ENCODE measurements at places on chromosomes 16 and 17. TPM values are rescaled to one million over a fixed set of nuclear protein-coding genes. Genes with fewer than 3 reads are reported as not detected.

GRCh38 chr17:81245024-81245664, 6.0 kb downstream of the NDUFAF8 start:
- no peak overlapping the region for H3K27ac ChIP-seq
- peaks cover 50% of the 10 kb centered on the region for H3K36me3 ChIP-seq
- H3K4me1 ChIP-seq = peaks cover 13% of the 10 kb centered on the region
- no peak overlapping the region for H3K4me3 ChIP-seq
- no peak for DNase-seq

Gene TOX3
- total RNA-seq = not detected

Gene CA7
- total RNA-seq = not detected

DNA sequence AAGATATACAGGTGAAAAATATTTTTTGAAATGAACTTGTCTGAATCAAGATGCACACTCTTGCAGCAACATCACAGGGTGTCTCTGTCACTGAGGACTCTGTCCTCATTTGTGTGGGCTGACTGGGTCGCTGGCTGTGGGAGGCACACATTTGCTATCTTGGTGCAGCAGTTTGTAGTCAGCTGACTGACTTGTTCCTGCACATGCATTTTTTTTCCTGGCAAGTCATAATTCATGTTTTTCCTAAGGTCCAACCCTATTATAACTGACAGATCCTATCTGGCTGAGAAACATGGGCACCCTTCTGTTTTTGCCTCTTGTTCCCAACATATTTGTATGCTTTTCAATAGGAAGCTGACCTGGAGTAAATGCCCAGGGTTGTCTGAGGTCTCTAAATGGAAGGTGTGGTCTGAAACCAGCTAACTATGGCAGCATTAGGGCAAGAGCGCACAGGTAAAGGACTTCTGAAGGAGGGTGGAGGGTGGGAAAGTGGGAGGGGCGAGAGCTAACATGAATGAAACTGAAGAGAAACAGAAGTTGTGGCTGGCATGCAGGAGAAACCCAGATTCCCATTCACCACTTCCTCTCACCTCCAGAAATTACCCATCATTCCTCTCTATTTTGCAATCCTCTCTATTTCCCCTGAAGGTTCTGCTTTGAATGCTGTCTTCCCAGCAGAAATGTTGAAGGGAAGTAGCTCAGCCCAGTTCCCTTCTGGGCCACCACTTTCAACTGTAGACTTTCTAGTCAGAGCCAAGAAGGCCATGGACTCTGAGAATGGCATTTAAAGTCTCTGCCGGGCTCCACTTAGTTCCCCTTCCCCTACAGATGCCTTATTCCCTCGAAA, 166.1 kb downstream of the PRKCA start:
- peak overlapping the region; percentile 3 for H3K4me3 ChIP-seq
- H3K36me3 ChIP-seq = peaks cover 4% of the 10 kb centered on the region
- peak; percentile 67 for DNase-seq
- peaks cover 24% of the 10 kb centered on the region for H3K4me1 ChIP-seq
- no peaks in the 10 kb centered on the region for H3K27me3 ChIP-seq

- no peak overlapping the region for H3K4me3 ChIP-seq
- no peaks in the 10 kb centered on the region for H3K27me3 ChIP-seq
- H3K27ac ChIP-seq = no peak overlapping the region
- no peak for DNase-seq
Observed at GRCh38 chr16:85620374-85620773, 7.3 kb downstream of the GSE1 start.
